ENCODE measurements at places on chromosomes 5 and 9.

GRCh38 chr9:133901184-133901835 is 90.8 kb downstream of the VAV2 start:
- no peak for DNase-seq

GRCh38 chr9:15480028-15480427 is 30.7 kb downstream of the PSIP1 start:
- DNase-seq = no peak

DNA sequence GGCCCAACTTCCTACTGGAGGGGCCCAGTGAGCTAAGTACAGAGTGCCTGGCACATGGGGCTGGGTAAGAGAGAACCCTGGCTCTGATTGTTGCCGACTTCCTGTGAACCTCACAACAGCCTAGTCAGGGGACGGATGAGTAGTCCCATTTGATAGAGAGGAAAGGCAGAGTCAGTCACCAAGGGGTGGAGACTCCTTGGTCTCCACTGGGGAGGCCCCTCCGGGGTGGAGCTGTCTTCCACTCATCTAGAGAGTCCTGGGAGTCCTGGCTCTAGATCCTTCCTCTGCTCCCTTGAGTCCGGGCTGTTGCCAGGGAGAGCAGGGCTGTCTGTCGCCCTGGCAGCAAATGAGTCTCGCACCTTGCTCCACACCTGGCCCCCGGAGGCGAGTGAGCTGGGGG is 8.0 kb downstream of the GRK6 start:
- peak; percentile 80 for DNase-seq

DNA sequence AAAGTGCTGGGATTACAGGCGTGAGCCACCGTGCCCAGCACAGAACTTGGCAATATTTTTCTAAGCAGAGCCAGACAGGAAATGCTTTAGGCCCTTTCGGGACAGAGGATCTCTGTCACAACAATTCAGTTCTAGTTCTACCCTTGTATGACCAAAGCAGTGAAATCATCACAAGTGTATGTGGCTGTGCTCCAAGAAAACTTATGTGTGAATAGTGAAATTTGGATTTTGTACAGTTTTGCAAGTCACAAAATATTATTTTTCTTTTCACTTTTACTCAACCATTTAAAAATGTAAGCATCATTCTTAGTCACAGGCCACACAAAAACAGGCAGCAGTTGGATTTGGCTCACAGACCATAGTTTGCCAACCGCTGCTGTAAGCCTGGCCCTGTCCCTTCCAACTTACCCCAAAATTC is 20.4 kb upstream of the PRUNE2 start:
- peak; percentile 1 for DNase-seq

DNA sequence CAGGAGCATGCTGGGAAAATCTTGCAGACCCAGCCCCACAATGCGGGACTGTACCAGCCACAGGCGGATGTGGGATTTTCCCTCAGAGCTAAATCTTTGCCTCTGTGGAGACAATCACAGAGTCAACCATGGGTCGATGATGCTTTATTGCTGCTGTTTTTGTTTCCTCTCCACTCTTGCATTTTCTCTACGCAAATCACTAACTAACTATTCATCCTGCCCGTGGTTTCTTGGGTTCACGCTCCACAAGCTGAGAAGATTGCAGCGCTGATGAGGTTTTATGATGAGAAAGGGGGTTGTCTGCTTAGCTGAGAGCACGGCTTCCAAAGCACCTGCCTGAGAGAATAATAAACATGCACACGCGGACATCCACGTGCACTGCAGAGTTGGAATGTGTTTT is 500.2 kb upstream of the ADAMTS16 start:
- no peak for DNase-seq

GRCh38 chr9:129131300-129132145 is 20.3 kb downstream of the PTPA start:
- DNase-seq = peak; percentile 87

DNA sequence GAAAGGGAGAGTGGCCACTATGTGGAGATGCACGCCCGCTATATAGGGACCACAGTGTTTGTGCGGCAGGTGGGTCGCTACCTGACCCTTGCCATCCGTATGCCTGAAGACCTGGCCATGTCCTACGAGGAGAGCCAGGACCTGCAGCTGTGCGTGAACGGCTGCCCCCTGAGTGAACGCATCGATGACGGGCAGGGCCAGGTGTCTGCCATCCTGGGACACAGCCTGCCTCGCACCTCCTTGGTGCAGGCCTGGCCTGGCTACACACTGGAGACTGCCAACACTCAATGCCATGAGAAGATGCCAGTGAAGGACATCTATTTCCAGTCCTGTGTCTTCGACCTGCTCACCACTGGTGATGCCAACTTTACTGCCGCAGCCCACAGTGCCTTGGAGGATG is 19.8 kb downstream of the RGMB start:
- DNase-seq = no peak

DNA sequence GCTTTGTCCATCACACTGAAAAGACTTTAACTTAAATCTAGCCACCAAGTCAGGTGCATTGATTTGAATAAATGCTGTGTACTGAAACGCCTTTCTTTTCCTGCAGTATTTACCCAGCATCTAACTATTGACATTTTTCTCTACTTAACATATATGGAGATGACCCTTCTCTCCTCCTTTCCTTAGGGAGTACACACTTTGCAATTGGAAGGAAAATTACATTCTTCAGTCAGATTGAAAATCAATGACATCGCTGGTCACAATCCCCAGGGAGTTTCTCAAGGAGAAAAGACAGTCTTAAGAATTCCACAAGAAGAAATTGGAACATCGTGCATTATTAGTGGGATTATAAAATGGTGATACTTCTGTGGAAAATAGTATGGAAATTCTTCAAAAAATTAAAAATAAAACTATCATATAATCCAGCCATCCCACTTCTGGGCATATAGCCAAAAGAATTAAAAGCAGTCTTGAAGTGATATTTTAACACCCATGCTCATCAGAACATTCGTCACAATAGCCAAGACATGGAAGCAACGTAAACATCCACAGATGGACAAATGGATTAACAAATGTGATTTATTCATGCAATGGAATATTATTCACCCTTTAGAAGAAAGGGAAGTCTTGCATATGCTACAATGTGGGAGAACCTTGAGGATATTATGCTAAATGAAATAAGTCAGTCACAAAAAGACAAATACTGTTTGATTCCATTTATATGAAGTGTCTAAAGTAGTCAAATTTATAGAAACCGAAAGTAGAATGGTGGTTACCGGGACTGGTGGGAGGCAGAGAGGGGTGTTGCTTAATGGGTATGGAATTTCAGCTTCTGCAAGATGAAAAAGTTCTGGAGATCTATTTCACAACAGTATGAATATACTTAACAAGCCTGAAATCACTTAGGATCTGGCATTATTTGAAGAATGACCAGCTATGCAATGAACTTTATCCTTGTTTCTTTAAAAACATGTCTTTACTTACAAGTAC is 14.3 kb upstream of the FREM1 start:
- no peak for DNase-seq

DNA sequence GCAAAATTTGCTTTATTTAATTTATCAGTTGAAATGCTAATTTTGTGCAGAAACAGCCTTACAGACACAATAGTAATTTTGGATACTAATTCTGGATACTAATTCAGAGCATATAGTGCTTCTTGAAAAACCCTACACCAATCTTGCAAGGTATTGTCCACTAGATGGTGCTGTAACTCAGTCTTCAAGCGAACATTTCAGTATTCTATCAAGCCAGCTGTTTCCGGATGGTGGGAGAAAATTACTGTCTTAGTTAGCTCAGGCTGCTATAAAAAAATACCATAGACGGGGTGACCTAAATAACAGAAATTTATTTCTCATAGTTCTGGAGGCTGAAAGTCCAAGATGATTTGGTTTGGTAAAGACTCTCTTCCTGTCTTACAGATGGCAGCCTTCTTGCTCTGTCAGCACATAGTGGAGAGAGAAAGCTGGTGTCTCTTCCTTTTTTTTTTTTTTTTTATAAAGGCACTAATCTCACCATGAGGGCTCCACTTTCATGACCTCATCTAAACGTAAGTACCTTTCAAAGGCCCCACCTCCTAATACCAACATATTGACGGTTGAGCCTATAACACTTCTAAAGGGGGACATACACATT is 1306.5 kb upstream of the CDH9 start:
- peak; percentile 11 for DNase-seq

GRCh38 chr5:40675396-40676133 is 4.2 kb upstream of the PTGER4 start:
- DNase-seq = peak; percentile 89

GRCh38 chr9:37433867-37434371 is 11.4 kb downstream of the GRHPR start:
- DNase-seq = no peak

- no peak for DNase-seq
Observed at GRCh38 chr5:176875783-176876505, 23.2 kb downstream of the HK3 start.

- DNase-seq = no peak
Observed at GRCh38 chr5:140349244-140349643, 2.8 kb upstream of the HBEGF start.

- no peak for DNase-seq
Observed at GRCh38 chr9:95083086-95083768, 234.3 kb downstream of the FANCC start.

DNA sequence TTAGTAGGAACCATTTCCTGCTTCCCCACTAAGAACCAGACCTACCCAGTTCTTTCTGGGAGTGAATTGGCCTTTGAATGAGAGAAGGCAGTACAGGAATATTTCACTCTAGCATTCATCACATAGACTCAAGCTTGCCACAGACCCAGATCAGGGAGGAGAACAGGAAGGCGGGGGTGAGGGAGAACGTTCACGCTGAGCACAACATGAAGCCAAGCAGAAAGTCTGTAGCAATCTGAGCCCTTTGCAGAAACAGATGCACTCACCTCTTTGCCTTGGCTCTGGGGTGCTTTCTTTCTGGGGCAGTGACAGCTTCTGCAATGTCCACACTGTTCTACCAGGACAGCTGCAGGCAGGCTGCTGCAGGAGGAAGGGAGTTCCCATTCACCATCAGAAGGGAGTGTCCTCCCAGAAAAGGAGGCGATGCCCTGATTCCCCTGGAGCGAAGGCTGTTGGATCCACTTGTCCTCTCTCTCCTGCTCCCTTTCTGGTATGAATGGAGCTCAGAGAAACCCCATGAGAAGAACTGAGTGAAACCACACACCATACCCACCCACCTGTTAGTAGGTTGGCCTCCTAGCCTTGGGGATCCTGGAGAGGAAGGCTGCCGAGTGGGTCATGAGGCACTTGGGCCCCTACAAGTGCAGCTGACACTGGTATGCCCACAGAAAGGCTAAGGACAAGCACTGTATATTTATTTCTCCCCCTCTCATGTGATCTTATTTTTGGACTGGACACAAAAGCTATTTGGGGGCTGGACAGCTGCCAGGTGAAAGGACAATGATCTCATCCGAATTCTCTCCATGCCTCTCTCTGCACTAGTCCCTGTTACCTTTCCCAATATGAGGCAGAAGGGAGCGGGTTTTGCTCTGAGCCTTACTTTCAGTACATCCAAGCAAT is 11.7 kb upstream of the FGF1 start:
- DNase-seq = no peak

DNA sequence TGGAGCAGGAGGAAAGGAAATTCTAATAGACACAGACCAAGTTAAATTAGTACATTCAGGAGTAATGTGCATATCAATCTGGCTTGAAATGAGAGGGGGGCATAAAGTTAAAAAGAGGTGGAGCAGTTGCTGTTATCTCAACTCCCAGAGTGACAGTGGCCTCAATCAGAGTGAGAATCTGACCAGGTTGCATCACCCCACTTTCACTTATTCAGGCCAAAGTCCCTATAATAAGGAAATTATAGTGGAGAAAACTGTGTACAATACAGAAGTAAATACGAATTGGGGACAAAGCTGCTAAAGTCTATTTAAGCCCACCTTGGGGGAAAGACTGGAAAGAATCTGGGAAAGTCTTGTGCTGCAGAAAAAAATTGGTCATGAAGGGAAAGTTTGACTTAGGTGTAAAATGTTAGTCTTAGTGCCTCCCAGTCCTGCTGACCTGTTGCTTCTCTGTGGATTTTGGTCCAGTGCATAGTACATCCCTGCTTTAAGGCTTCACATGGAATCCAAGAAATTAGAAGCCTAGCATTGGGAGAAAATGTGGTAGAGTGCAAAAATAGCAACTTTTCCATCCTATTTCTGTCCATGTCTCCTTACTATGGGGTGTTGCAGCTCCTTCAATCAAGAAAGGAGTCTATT is 27.9 kb downstream of the MROH2B start:
- no peak for DNase-seq

Data from activated CD4-positive, alpha-beta T cell treated with anti-CD3 and anti-CD28 coated beads, Interleukin-2, Interleukin-6, amounts not matched to agents 100 ng/mL and 50 ng/mL, durations not matched to agents 16 hours and 8 hours (primary cell).